Osteoblast (primary cell): ENCODE measurements at places on chromosomes 1 and 21.
A peak's percentile ranks its signal among the peaks of the same experiment; 100 is the strongest.

DNA sequence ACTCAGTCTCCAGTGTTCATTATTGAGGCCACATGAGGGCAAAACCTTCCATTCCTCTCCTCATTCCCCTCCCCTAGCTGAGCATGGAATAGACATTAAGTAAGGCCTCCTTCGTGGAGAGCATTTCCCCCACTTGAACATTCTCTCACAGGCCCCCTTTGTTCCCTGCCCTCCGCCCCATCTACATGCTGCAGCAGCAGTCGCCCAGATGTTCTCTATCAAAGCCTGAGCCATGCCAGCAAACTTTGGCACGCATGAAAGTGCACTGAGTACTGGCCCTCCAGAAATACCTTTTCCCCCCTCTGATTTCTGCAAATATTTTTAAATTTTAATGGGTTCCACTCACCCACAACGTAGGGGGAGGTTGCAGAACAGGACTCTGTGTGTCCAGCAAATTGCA lies 20.9 kb upstream of the GORAB start:
- no peaks in the 10 kb centered on the region for H3K4me1 ChIP-seq
- H3K36me3 ChIP-seq = no peaks in the 10 kb centered on the region
- no peak overlapping the region for H3K4me3 ChIP-seq
- H3K27me3 ChIP-seq = no peaks in the 10 kb centered on the region

GRCh38 chr1:63946866-63947491 lies 173.2 kb downstream of the ROR1 start:
- no peak overlapping the region for H3K4me3 ChIP-seq
- no peak for DNase-seq
- H3K36me3 ChIP-seq = no peaks in the 10 kb centered on the region
- H3K27ac ChIP-seq = peak overlapping the region; percentile 76

GRCh38 chr1:199746666-199747384 lies 280.7 kb upstream of the NR5A2 start:
- H3K4me1 ChIP-seq = peaks cover 12% of the 10 kb centered on the region
- H3K36me3 ChIP-seq = no peaks in the 10 kb centered on the region
- H3K27me3 ChIP-seq = peaks cover 25% of the 10 kb centered on the region
- no peak overlapping the region for H3K27ac ChIP-seq

GRCh38 chr1:12206792-12207424 lies 22.9 kb upstream of the VPS13D start:
- no peak overlapping the region for H3K27ac ChIP-seq
- DNase-seq = peak; percentile 34
- H3K4me1 ChIP-seq = no peaks in the 10 kb centered on the region

- DNase-seq = no peak
- H3K36me3 ChIP-seq = no peaks in the 10 kb centered on the region
- H3K4me1 ChIP-seq = no peaks in the 10 kb centered on the region
- no peak overlapping the region for H3K4me3 ChIP-seq
- H3K27ac ChIP-seq = no peak overlapping the region
Measured at GRCh38 chr1:30417001-30417700, 306.2 kb downstream of the MATN1 start.

DNA sequence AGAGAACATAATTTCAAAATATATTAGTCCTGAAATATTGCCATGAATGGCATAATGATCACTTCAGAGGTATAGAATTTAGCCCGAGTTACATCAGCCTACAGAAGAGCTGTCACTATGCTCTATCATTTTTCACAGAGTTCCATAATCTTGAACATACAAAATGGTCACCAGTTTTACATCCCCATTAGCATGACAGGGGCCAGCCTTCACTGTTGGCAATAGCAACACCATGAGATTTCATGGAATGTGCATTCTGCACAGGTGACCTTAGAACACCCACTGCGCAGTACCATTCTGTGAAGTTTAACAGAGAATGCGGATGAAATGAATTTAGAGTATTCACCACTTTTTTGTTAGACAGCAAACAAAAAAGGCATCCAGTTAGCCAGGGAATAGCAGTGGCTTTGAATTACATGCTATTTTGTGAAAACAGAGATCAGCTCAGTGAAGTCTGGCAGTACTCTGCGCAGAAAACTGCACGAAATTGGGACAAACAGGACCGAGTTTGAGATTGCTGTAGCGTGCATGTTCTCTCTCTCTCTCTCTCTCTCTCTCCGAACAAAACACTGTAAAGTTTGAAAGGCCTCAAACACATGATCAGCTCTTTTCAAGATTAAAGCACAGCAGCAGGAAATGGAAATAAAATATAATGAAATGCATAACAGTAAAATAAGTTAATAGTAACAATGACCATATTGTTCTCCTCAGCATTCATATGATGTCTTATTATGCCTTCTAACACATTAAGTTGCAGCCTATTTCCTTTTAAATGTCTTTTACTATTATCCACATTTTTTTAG lies 349.3 kb downstream of the USH2A start:
- DNase-seq = peak; percentile 55
- no peaks in the 10 kb centered on the region for H3K4me1 ChIP-seq
- no peak overlapping the region for H3K27ac ChIP-seq
- no peaks in the 10 kb centered on the region for H3K36me3 ChIP-seq
- H3K27me3 ChIP-seq = no peaks in the 10 kb centered on the region
- no peak overlapping the region for H3K4me3 ChIP-seq

- H3K4me3 ChIP-seq = no peak overlapping the region
- H3K4me1 ChIP-seq = peaks cover 22% of the 10 kb centered on the region
- no peaks in the 10 kb centered on the region for H3K27me3 ChIP-seq
Measured at GRCh38 chr1:145751491-145752037, 32.3 kb downstream of the CD160 start.

GRCh38 chr1:10177876-10178275 lies 32.5 kb upstream of the KIF1B start:
- H3K4me1 ChIP-seq = no peaks in the 10 kb centered on the region
- DNase-seq = no peak
- H3K4me3 ChIP-seq = no peak overlapping the region
- H3K27me3 ChIP-seq = no peaks in the 10 kb centered on the region
- no peak overlapping the region for H3K27ac ChIP-seq
- peaks cover 22% of the 10 kb centered on the region for H3K36me3 ChIP-seq

DNA sequence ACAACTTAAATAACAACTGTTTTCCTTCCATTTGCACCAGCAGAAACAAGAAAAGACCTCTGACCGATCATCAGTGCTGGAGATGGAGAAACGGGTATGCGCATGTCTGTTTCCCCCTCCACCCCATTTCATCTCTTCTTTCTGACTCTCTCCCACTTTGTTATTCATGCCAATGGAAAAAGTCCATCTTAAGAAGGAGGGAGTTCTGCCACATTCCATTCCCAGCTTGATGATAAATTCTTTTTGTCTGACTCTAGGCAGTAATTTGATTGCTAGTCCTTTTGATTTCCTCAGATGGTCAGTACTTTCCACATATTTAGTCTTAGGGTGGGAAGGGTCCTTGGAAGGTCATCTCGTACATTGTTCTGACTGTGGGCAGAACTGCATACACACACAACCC lies 142.5 kb downstream of the SYT2 start:
- no peaks in the 10 kb centered on the region for H3K36me3 ChIP-seq
- H3K4me3 ChIP-seq = peak overlapping the region; percentile 8
- peak overlapping the region; percentile 60 for H3K27ac ChIP-seq
- no peaks in the 10 kb centered on the region for H3K27me3 ChIP-seq

- H3K36me3 ChIP-seq = no peaks in the 10 kb centered on the region
- no peak overlapping the region for H3K4me3 ChIP-seq
- peaks cover 15% of the 10 kb centered on the region for H3K4me1 ChIP-seq
- no peaks in the 10 kb centered on the region for H3K27me3 ChIP-seq
- no peak overlapping the region for H3K27ac ChIP-seq
- DNase-seq = no peak
Measured at GRCh38 chr21:38849776-38850175, 44.0 kb downstream of the ETS2 start.

DNA sequence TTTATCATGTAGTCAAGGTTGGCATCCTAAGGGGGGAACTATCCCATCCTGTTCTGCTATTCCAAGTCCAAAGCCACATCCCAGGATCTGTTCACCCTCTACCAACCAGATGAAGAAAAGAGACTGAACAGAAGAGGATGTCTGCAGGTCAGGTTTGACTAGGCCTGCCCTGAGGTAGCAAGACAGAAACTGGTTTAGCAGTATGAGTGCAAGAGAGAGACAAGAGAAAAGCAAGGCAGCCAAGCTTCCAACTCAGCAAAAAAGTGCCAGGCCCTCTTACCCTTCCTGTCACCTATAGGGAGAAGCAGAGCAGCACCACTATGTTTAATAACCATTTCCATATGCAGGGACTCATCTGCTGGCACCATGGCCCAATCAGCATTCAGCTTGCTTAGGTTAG lies 320.8 kb upstream of the DUSP10 start:
- H3K36me3 ChIP-seq = no peaks in the 10 kb centered on the region
- no peak for DNase-seq
- H3K4me3 ChIP-seq = no peak overlapping the region
- H3K27me3 ChIP-seq = no peaks in the 10 kb centered on the region

DNA sequence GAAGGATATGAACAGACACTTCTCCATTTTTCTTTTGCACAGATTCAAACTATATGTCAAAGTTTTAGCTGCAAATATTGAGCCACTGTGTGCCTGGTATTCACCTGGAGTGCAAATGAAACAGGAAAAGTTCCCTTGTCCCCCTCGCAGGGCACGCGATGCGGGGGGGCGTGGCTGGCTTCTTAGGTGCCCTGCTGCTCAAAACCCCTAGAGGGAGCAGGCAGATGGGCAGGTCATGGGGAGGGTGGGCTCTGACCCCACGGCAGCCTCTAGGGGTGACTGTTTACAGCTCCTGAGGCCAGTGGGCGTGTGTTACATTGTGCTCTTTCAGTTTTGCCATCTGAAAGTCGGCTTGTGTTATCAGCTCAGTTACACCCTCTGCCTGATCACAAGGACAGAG lies 931.2 kb upstream of the B3GALT2 start:
- no peak overlapping the region for H3K4me3 ChIP-seq
- H3K27ac ChIP-seq = no peak overlapping the region
- no peaks in the 10 kb centered on the region for H3K36me3 ChIP-seq
- H3K4me1 ChIP-seq = no peaks in the 10 kb centered on the region

GRCh38 chr1:186213225-186213607 lies 161.8 kb downstream of the TPR start:
- H3K27ac ChIP-seq = no peak overlapping the region
- no peak for DNase-seq
- no peaks in the 10 kb centered on the region for H3K4me1 ChIP-seq
- H3K27me3 ChIP-seq = no peaks in the 10 kb centered on the region
- no peak overlapping the region for H3K4me3 ChIP-seq
- no peaks in the 10 kb centered on the region for H3K36me3 ChIP-seq

- peak overlapping the region; percentile 99 for H3K4me3 ChIP-seq
- no peaks in the 10 kb centered on the region for H3K36me3 ChIP-seq
- no peaks in the 10 kb centered on the region for H3K27me3 ChIP-seq
- H3K4me1 ChIP-seq = peaks cover 15% of the 10 kb centered on the region
Measured at GRCh38 chr1:10431070-10431730, 967 bp downstream of the CENPS start.

- H3K36me3 ChIP-seq = no peaks in the 10 kb centered on the region
- no peaks in the 10 kb centered on the region for H3K4me1 ChIP-seq
- H3K27me3 ChIP-seq = no peaks in the 10 kb centered on the region
- H3K4me3 ChIP-seq = no peak overlapping the region
Measured at GRCh38 chr1:208850442-208850841, 606.3 kb upstream of the PLXNA2 start.

DNA sequence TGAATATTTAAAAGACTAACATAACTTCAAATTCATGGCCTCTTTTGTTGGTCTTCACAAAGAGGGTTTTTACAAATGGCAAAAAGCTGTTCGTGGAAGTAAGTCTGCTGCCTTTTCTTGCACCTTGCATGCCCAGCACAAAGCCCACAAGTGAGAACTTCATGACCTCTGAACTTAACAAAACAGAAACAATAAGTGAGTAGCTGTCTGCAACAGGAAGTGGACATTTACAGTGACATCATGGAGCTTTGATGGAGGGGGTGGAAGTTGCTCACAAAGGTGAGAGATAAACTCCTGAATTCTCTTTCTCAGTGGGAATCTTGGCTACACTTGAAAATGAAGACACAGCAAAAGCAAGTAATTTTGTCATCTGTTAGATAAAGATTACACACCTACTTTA lies 303.3 kb upstream of the DEPDC1 start:
- no peak overlapping the region for H3K4me3 ChIP-seq
- no peak overlapping the region for H3K27ac ChIP-seq
- H3K36me3 ChIP-seq = no peaks in the 10 kb centered on the region
- DNase-seq = no peak
- H3K27me3 ChIP-seq = no peaks in the 10 kb centered on the region
- H3K4me1 ChIP-seq = no peaks in the 10 kb centered on the region

DNA sequence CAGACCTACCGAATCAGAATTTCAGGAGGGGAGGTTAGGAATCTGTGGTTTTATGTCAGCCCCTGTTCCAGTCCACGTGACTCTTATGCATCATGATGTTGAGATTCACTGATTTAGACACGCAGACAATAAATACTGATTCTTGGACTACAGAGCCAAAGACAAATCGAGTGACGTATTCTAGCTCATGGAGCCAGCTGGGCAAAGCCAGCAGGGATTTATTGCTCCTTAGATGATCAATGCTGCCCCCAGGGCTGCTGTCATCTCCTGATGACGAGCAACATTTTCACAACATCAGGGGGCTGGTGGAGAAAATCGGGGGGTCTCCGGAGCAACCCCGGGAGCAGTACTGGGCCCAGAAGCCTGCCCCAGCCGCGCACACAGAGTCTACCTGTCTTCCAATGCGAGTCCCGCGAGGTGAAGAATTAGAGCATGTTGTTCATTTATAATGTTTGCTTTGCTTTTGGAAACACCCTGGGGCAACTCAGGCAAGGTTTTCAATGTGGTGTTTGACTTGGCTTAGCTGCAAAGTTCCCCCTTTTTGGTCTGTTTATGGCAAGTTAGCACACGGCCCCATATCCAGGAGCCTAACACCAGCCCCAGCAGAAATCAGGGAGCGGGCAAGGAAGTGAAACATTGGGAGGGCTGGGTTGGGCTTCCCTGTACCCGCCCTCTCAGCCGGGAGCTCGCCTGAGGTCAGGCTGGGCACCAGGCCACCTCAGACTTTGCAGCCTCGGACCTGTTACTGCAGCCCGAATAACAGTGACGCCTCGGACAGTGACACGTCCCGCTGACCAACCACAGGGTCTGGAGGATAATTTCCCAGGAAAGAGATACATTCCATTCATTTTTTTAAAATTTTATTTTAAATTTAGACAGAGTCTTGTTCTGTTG lies 19.9 kb upstream of the CLDN14 start:
- DNase-seq = peak; percentile 93
- no peaks in the 10 kb centered on the region for H3K36me3 ChIP-seq
- H3K27ac ChIP-seq = peak overlapping the region; percentile 91
- no peaks in the 10 kb centered on the region for H3K27me3 ChIP-seq
- peak overlapping the region; percentile 67 for H3K4me3 ChIP-seq
- peaks cover 11% of the 10 kb centered on the region for H3K4me1 ChIP-seq
